Placental pericyte (primary cell): ENCODE measurements at places on chromosomes 4 and X. TPM values are rescaled to one million over a fixed set of nuclear protein-coding genes. Genes with fewer than 3 reads are reported as not detected.

Gene GEMIN8
- 11.2 and 14.2 TPM in 2 replicates for total RNA-seq

Gene ACSL1
- 25.1 and 26.7 TPM in 2 replicates for total RNA-seq

Gene NXF2
- not detected in 2 replicates for total RNA-seq

Gene UGT2A2
- not detected in 2 replicates for total RNA-seq

Gene ING2
- 6.6 and 7.7 TPM in 2 replicates for total RNA-seq

Gene RIPPLY1
- total RNA-seq: not detected in 2 replicates

Gene PSAPL1
- not detected in 2 replicates for total RNA-seq

Gene JAKMIP1
- not detected in 2 replicates for total RNA-seq

Gene ERCC6L
- total RNA-seq: under 0.01 and 12.2 TPM in 2 replicates

Gene MAGEA4
- not detected in 2 replicates for total RNA-seq

Gene TMPRSS11A
- not detected in 2 replicates for total RNA-seq

Gene FTSJ1
- total RNA-seq: 77.7 and 117 TPM in 2 replicates

Gene RBMX2
- total RNA-seq: 18.2 and 21.2 TPM in 2 replicates

Gene GAB1
- total RNA-seq: 9.7 and 12.0 TPM in 2 replicates

Gene F8A3
- 0.44 and 2.3 TPM in 2 replicates for total RNA-seq

Gene USP27X
- total RNA-seq: 2.3 and 2.8 TPM in 2 replicates

Gene BMX
- under 0.01 TPM in 1 of 2 replicates, not detected in the other for total RNA-seq

Gene USP17L30
- not detected in 2 replicates for total RNA-seq

Gene FBXW7
- 65.6 and 106 TPM in 2 replicates for total RNA-seq
